Stimulated activated CD4-positive, alpha-beta T cell treated with anti-CD3 and anti-CD28 coated beads, Interleukin-15, amount 100 ng/mL, for 1 hour (primary cell): ENCODE measurements at places on chromosomes 3 and 15.

DNA sequence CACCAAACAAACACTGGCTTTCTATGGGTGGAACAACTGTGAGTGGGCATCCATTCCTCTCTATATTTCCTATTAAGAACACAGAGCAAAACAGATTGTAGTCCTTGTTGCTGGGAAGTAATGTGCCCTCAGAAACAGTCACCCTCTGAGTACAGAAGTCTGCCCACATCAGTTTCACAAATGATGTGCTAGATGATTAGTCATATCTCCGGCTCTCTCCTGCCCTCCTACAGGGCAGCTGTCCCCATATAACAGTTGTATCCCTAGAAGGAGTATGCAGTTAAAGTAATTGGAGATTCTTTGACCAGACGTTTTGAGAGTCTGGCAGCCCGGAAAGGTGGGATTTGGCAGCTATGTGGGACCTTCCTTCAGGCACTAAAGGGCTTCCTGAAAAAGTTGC, 159.9 kb downstream of the APBA2 start:
- DNase-seq: no peak

DNA sequence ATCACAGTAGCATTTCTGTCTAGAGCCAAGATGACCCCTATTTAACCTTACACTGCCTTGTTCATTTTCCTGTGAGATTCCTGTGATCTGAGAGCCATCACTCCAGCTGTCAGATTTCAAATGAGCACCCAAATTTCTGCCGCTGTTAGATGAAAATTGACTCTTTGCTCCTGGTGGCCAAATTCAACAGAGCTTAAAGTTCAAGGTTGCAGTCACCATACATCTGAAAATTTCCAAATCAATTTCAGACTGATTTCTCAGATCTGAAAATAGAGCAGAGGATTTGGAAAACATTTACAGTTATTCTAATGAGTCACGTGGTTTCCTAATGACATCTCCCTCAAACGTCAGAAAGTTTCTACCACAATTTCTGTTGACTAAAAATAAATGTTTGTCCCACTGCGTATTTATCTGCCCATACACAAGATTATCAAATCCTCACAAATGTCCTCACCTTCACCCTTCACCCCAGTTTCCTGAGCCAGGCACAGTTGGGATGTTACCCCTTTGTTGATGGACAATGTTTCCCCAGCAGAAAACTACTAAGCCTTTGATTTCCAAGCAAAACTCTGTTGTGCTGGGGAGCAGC, 16.4 kb downstream of the HDC start:
- DNase-seq: no peak

- no peak for DNase-seq
These were observed 837.1 kb downstream of the AGBL1 start for GRCh38 chr15:86916671-86917360.

DNA sequence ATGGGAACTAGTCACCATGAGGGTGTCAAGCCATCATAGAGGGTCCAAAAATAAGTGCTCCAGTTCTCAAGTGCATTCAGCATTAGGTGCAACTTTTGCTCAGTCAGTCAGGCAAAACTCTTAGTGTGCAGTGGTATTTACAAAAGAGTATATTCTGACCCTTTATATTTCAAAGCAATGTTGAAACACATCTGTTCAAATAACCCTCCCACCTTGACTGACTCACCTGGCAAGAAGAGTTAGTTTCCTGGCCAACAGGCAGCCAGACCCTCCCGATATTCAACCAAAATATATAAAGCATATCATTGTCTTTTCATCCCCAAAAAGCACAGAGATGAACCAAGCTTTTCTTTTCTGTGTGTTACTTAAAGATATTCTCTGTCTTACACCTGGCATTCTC, 7.6 kb upstream of the COL8A1 start:
- DNase-seq: no peak

GRCh38 chr15:35271371-35272043, 186.4 kb upstream of the NANOGP8 start:
- no peak for DNase-seq

GRCh38 chr15:81848701-81849100, 197.1 kb downstream of the MEX3B start:
- DNase-seq: no peak

DNA sequence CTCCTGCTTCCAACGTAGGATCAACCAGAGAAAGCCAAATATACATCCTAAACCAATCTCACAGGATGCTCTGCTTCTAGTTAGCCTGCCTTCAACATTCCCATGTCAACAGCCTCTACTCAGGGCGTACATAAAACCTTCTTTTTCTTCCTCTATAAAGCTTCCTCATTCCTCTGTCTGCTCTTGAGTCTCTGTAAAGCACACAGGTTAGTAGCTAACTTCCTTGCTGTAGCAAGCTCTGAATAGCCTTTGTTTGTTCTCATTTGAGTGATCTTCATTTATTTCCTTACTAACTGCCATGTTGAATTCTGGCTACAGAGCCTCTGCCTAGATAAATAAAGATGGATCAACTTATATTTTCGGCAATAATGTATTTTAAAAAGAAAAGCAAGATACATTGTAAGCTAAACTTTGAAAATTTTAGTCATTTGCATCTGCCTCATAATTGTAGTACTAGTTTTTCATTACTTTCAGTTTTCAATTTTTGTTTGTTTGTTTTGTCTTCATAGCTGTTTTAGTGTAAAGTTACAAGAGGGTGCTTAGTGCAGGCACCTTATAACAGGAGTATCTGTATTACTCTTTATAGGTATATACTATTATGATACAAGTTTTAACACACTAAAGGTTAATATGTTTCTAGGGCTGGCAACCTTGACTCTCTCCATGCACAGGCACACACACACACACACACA, 498.2 kb downstream of the PYDC2 start:
- DNase-seq: no peak

DNA sequence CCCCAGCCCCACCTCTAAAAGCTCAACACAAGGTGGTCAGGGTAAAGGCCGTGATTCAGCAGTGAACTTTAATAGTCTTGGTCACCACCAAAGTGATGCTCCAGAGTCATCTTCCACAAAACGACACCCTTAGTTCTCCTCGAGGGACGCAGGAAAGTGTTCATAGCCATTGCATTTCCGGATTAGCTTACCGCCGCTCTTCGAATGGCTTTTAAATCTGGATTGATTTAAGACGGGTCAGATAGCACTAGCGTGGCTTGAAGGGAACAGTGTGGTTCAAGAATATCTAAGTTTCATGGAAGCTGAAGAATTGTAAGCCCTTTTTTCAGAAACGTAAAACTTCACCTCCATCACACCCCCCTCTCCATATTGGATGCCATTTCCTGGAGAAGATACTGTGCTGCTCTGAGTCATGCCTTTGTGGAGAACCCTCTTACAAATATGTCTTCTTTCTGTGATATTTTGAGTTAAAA, 829 bp downstream of the RNF7 start:
- no peak for DNase-seq

- DNase-seq: no peak
These were observed 76.9 kb downstream of the UBP1 start for GRCh38 chr3:33363113-33363800.

GRCh38 chr15:66655511-66655910, 46.5 kb upstream of the SMAD6 start:
- DNase-seq: no peak

DNA sequence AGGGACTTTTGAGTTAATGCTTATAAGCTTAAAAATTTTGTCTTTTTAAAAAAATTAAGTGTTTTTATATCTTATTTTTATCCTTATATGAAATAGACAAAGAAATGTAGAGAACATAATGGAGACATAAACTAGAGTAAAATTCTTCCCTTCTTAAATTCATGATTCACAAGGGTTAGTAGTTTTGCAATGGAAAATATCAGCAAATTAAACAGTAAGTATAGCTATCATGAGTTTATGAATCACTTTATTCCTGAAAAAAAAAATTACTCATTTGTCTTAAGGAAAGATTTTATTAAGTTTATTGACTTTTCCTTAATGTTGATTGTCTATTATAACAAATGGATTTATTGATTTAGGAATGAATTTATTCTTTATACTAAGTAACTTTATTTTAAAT, 4.3 kb downstream of the ATP6V1A start:
- DNase-seq: no peak

DNA sequence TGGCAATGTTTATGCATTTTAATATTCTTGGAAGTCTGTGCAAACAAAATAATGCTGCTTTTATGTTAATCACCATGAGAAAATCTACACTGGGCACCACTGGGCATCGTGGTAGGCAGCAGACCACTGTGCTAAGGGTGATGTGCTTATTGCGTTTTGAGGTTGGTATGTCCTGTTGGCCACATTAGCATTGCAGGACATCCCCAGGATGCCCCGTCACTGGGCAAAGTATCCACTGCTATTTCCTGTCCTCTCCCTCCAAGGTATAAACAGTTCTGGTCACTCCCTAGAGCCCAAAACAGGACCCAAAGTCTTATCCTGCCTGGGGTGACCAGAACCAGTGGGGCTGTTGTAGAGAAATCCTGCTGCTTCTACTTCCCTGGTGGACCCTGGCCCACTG, 284.2 kb upstream of the ROPN1 start:
- no peak for DNase-seq

DNA sequence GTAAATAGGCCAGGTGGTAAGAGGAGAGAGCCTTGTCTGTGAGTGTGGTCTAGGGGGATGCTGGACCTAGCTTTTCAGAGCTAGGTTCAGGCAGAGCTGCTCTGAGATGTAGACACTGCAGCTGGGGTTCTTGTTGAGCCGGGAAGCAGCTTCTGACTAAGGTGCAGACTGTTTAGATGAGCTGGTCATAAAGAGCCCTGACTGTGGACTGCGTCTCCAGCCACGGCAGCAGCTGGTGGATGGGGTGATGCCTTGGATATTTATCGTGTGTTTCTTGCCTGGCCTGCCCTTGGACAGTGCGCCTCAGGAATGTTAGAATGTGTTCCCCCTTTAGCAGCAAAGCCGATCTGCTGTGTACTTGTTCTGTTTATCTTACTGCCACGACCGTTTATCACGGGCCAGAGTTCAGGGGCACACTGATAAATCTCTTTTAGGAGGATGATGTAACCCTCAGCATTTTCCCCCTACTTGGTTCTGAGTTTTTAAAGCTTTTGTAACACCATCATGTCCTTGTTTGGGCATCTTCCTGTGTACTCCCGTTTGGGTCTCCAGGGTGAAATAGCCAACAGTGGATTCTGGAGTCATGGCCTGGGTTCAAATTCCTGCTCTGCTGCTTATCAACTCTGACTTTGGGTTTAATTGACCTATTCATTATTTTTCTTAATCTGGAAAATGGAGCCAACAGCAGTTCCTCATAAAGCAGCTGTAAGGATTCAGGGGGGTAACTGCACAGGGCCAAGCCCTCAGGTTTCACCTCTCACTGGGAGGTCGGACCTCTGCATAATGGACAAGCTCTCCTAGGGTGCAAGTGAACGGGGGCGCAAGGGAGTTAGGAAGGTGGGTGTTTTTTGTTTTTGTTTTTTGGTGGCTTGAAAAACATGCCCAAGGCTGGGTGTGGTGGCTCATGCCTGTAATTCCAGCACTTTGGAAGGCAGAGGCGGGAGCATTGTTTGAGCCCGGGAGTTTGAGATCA, 51.4 kb downstream of the FLNB start:
- no peak for DNase-seq

DNA sequence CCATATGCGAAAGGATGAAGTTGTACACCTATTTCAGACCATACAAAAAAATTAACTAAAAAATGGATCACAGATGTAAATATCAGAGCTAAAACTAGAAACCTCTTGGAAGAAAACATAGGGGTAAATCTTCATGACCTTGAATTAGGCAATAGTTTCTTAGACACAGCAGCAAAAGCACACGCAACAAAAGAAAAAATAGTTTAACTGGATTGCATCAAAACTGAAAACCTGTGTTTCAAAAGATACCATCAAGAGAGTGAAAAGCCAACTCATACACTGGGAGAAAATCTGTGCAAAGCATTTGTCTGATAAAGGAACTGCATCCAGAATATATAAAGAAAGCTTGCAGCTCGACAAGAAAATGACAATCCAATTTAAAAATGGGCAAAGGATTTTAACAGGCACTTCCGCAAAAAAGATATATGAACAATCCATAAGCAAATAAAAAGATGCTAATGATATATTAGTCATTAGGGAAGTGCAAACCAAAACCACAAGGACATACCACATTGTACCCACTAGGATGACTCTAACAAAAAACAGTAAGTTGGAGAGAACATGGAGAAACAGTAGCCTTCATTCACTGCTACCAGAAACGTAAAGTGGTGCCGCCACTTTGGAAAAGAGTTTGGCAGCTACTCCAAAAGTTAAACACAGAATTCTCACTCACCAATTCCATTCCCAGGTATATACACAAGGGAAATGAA, 263.1 kb downstream of the ADAMTS17 start:
- no peak for DNase-seq

- DNase-seq: no peak
These were observed 16.9 kb downstream of the DUSP7 start for GRCh38 chr3:52039426-52039825.

DNA sequence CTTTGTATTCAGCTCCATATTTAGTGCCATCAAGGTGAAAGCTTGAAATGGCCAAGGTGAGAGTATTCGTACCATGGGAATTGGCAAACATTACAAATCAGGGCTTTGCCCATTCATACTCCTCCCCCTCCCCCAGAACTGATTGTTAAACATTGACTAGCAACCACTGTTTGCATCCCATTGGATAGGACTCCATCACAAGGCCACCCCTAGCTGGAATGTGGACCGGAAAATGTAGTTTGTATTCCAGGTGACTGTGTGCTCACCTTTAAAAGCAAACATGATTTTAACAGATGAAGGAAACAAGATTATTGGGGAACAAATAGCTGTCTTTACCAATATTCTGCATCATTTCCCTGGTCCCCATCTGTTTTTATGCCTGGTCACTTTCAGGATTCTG, 14.1 kb downstream of the ST3GAL6 start:
- DNase-seq: no peak

GRCh38 chr15:90680371-90680935, 36.7 kb upstream of the BLM start:
- no peak for DNase-seq

DNA sequence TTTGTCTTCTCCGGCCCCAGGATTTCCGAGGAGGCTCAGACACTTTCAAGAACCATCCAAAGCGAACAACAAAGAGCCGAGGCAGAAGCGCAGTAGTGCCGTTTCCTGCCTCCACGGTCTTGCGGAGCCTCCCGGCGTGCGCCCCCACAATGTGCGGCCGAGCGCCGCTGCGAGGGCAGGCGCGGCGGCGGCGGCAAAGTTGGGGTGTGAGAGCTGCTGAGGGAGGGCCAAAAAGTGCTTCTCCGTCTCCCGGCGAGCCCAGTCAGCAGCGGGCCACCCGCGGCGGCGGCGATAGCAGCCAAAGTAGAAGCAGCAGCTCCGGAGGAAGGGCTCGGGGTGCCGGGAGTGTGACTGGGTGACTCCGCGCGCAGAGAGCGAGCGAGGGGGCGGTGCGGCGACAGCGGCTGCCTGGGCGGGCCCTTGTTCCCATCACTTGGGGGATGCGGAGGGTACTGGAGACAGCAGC, 749.1 kb downstream of the ROBO1 start:
- DNase-seq: no peak

- no peak for DNase-seq
These were observed 62.1 kb downstream of the PLXNA1 start for GRCh38 chr3:127044996-127045395.
